ENCODE measurements at places on chromosomes 3 and 15.

- DNase-seq, result no peak
These were observed 518.4 kb upstream of the UBE2E2 start for GRCh38 chr3:22684739-22685138.

DNA sequence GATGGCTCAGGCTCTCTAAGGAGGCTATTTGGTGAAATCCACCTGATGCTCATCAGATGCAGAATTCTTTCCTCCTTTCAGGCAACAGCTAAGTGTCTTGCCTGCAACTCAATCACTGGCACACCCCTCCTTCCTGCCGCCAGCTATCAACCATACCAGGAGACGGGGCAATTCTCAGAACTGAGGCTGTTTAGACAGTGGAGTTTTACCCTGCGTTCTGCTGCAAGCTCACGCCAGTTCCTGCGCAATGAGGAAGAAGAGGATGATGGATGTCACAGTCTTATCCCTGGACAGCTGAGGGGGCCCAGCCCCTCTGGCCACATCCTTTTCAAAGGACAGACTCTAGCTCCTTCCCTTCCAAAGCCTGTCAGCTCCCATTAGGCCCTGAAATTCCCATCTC, 7.0 kb upstream of the MANF start:
- peak; percentile 43 for DNase-seq

DNA sequence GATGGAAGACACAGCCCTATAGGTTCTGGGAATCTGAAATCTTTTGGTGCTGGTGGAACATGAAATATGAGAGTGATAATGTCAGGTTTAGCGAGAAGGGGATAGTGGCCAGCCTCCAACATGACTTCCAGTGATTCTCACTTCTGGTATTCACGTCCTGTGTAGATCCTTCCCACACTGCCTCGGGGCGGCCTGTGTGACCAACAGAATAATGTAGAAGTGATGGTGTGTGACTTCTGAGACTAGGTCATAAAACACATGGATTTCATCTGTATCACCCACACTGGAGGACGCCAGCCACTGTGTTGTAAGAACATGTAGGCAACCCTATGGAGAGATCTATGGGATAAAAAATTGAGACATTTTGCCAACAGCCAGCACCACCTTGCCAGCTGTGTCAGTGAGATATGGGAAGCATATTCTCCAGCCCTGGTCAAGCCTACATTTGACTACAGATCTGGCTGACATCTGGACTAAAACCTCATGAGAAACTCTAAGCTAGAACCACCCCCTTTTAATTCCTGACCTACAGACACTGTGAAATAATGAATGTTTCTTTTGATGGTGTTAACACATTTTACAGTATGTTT, 25.5 kb upstream of the NUDT16 start:
- no peak for DNase-seq

DNA sequence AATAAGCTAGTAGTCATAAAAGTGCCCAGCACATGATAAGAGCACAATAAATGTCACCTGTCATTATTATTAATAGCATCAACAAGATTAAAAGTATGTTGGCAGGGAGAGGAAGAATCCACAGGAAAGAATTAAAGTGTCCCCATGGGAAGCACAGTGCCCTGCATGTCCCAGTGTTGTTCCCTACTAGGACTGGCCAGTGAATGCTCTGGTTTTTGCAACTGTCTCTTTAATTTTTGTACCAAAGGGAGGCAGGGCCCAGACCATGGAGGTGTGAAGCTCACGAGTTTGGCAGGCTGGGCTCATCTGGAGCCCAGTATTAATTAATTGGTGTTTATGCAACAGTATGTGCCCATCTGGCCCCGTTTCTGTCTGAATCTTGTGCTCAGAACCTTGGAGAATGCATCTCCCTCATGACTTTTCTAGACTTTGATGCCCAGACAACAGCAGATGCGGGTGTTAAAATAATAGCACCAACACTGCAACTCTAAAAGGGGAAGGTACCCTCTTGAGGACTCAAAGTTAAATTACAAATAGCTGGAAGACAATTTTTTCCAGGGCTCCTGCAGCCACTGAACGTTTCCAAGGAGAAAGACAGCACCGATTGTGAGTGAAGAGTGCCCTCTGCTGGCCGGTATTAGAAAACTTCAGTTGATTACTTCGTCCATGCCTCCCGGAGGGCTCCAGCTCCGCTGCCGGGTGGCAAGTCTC, 71.9 kb upstream of the SPATA12 start:
- DNase-seq, result peak; percentile 90
